Peyer's patch (tissue), 4 donors: ENCODE measurements at places on chromosomes 2 and 18. TPM values are rescaled to one million over a fixed set of nuclear protein-coding genes. Genes with fewer than 3 reads are reported as not detected.

CCDC141 gene
- total RNA-seq = 6.1 TPM

LGALSL gene
- total RNA-seq = 22.8 TPM

POTEJ gene
- total RNA-seq = 1.7 TPM

GRCh38 chr18:68665628-68666027 lies 49.3 kb downstream of the TMX3 start:
- no peaks in the 10 kb centered on the region for H3K4me1 ChIP-seq
- H3K27ac ChIP-seq = no peak overlapping the region
- no peak for DNase-seq
- no peak overlapping the region for H3K4me3 ChIP-seq
- no peaks in the 10 kb centered on the region for H3K36me3 ChIP-seq

- DNase-seq = no peak
- no peaks in the 10 kb centered on the region for H3K27me3 ChIP-seq
- no peaks in the 10 kb centered on the region for H3K4me1 ChIP-seq
- H3K36me3 ChIP-seq = no peaks in the 10 kb centered on the region
- no peak overlapping the region for H3K4me3 ChIP-seq
Measured at GRCh38 chr2:227370092-227370491, 9.0 kb downstream of the TM4SF20 start.

- no peak overlapping the region for H3K4me3 ChIP-seq
- no peak for DNase-seq
- H3K4me1 ChIP-seq = no peaks in the 10 kb centered on the region
- no peak overlapping the region for H3K27ac ChIP-seq
Measured at GRCh38 chr18:79874553-79875530, 76.6 kb downstream of the SLC66A2 start.

GRCh38 chr18:51342815-51343214 lies 145.3 kb upstream of the MEX3C start:
- H3K27me3 ChIP-seq = no peaks in the 10 kb centered on the region
- no peak overlapping the region for H3K27ac ChIP-seq
- H3K4me1 ChIP-seq = no peaks in the 10 kb centered on the region
- DNase-seq = no peak

- no peaks in the 10 kb centered on the region for H3K36me3 ChIP-seq
- H3K4me3 ChIP-seq = no peak overlapping the region
- no peak overlapping the region for H3K27ac ChIP-seq
- no peak for DNase-seq
- H3K4me1 ChIP-seq = no peaks in the 10 kb centered on the region
Measured at GRCh38 chr2:169676850-169677249, 17.4 kb downstream of the CFAP210 start.

- no peaks in the 10 kb centered on the region for H3K4me1 ChIP-seq
- H3K36me3 ChIP-seq = no peaks in the 10 kb centered on the region
- H3K27ac ChIP-seq = no peak overlapping the region
- no peak for DNase-seq
- H3K4me3 ChIP-seq = no peak overlapping the region
- no peaks in the 10 kb centered on the region for H3K27me3 ChIP-seq
Measured at GRCh38 chr2:54741250-54741649, 17.8 kb downstream of the EML6 start.
